ENCODE measurements at places on chromosomes 3 and 15.
A peak's percentile ranks its signal among the peaks of the same experiment; 100 is the strongest.

GRCh38 chr3:172751175-172751704 lies 714 bp downstream of the ECT2 start:
- no peak for DNase-seq

- DNase-seq, result no peak
These were observed 355.7 kb upstream of the TBL1XR1 start for GRCh38 chr3:177553012-177553411.

DNA sequence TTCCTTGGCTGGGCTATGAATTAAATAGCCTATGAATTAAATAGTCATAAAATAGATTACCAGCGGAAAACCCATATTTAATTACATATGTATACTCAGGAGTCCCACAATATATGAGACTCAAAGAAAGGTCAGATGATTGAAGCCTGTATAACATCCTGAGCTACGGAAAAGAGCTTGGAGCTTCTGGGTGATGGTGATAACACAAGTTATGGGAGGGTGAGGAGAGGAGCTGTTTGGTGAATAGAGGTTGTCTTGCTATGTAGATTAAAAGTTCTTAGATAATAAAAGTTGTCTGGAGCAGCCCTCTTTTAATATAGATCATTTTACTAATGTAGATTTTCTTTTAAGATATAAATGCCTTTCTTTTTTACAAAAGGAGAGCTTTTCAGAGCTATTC lies 1.8 kb downstream of the PML start:
- no peak for DNase-seq

GRCh38 chr3:37050282-37050681 lies 57.0 kb downstream of the MLH1 start:
- DNase-seq, result peak; percentile 35

- DNase-seq, result no peak
These were observed 47.5 kb upstream of the RNF7 start for GRCh38 chr3:141690431-141691072.

DNA sequence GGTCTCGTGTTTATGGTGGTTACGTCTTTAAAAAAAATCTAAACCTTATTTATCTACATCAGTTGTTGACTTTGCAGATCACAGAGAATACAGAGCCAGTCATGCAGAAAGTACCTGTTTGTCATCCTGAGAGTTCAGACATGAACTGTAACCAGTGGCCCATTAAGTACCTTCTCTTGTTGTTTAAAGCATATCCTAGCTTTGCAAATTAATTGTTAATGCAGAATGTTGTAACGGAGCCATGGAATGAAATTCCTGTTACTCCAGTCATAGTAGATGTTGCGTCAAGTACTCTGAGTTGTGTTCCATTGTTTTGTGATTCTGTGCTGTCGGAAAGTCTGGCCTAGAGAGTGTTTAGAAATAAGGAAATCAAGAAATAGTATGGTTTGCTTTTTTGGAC lies 205.2 kb downstream of the RBMS3 start:
- no peak for DNase-seq

GRCh38 chr3:37580237-37580636 lies 281.4 kb upstream of the CTDSPL start:
- DNase-seq, result no peak

GRCh38 chr3:5411786-5412185 lies 224.3 kb downstream of the EDEM1 start:
- DNase-seq, result no peak

DNA sequence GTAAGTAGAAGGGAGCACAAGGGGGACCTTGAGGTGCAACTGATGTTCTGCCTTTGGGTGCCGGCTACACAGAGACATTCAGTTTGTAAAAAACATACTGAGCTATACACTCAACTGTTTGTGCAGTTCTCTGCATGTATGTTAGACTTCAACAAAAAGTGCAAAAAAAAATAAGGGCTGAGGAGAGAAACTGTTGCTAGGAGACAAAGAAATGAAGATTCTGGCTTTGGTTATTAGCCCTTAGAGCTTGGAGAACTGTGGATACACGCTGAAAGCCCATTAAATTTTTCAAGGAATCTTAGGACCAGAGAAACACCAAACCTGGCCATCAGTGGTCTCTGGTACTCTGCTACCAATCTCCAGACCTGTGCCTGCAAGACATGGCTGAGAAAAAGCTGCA lies 207.6 kb upstream of the NSMCE3 start:
- no peak for DNase-seq

- peak; percentile 31 for DNase-seq
These were observed 4.8 kb downstream of the BMF start for GRCh38 chr15:40103864-40104271.

- DNase-seq, result no peak
These were observed 8.2 kb upstream of the ANKRD63 start for GRCh38 chr15:40290918-40291574.

DNA sequence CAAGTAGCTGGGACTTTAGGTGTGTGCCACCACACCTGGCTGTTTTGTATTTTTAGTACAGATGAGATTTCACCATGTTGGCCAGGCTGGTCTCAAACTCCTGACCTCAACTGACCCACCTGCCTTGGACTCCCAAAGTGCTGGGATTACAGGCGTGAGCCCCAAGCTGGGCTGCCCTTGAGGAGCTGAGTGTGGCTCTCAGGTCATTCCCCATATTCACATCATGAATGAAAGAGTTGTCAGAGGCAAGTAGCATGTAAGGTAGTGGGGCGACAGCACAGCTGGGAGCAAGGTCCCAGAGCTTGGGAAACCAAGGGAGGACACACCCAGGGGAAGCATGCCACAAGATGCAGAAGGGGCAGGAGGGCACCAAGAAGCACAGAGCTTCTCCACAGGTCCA lies 4.9 kb downstream of the CCDC71 start:
- DNase-seq, result no peak

DNA sequence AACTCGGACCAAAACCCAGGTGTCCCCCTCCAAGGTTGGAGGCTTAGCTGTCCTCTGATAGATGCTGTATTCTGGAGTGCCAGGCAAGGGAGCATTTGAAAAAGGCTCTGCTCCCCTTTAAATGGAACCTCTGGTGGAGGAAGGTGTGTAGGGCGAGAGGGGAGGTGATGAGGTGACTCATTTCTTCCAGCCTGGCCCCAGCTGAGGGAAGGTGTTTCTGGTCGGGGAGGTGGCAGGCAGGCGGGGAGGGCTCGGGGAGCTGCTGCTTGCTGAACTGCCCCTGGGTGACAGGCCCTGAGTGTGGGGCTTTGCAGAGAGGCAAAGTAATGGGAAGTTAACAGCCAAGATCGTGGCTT lies 18.8 kb downstream of the PSTPIP1 start:
- no peak for DNase-seq

GRCh38 chr3:43378066-43378935 lies 92.0 kb downstream of the SNRK start:
- DNase-seq, result peak; percentile 37

DNA sequence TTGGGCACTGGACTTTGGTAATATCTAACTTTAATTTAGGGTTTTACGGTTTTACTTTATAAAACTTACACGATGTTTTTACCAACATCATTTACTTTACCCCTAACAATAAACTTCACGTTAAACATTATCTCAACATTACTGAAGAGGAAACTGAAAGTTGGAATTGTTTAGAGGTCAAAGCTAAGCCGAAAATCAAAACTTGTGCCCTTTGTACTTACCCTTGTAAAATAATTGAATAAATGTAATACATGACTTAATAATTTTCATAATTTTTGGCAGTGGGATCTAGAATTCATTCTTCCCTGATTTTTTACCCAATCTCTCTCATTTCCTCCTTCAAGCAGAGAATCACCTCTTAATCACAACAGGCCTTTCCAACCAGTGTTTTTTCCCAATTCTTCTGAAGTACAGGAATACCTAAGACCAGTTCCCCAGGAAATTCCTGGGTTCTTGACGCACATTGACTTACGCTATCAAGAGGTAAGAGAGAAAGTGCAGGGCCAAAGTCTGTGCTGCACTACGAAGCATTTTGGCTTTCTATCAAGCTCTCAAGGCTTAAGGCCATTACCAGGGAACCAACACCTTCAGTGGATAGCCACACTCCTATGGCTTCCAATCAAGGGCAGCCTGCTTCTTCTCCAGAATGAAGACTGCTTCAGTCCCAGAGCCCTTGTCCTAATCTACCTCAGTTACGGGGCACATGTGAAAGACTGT lies 11.9 kb upstream of the SEMA6D start:
- DNase-seq, result no peak

GRCh38 chr3:177287231-177287630 lies 89.9 kb upstream of the TBL1XR1 start:
- no peak for DNase-seq

- peak; percentile 75 for DNase-seq
These were observed 62.6 kb downstream of the DUT start for GRCh38 chr15:48393645-48394506.

GRCh38 chr15:38555686-38556334 lies 8.8 kb downstream of the RASGRP1 start:
- peak; percentile 92 for DNase-seq
